ENCODE measurements at places on chromosomes 7 and 10.

- DNase-seq = no peak
Observed at GRCh38 chr7:112481833-112482670, 1.3 kb downstream of the LSMEM1 start.

DNA sequence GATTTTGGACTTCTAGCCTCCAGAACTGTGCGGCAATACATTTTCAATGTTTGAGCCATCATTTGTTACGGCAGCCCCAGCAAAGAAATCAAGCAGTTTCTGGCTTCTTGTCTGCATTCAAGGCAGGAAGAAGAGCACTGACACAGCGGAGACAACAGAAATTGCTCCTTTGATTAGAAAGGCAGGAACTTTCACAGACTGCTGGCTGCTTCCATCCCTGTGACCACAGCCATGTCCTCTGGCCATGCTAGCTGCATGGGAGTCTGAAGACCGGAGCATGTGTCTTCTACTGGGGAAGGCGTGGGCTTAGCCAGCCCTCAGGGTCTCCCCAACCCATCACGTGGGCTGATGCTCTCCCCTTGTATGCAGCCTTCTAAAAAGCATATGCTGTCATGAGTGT is 19.1 kb downstream of the C10orf71 start:
- no peak for DNase-seq

GRCh38 chr7:23356726-23357125 is 57.6 kb downstream of the MALSU1 start:
- no peak for DNase-seq

DNA sequence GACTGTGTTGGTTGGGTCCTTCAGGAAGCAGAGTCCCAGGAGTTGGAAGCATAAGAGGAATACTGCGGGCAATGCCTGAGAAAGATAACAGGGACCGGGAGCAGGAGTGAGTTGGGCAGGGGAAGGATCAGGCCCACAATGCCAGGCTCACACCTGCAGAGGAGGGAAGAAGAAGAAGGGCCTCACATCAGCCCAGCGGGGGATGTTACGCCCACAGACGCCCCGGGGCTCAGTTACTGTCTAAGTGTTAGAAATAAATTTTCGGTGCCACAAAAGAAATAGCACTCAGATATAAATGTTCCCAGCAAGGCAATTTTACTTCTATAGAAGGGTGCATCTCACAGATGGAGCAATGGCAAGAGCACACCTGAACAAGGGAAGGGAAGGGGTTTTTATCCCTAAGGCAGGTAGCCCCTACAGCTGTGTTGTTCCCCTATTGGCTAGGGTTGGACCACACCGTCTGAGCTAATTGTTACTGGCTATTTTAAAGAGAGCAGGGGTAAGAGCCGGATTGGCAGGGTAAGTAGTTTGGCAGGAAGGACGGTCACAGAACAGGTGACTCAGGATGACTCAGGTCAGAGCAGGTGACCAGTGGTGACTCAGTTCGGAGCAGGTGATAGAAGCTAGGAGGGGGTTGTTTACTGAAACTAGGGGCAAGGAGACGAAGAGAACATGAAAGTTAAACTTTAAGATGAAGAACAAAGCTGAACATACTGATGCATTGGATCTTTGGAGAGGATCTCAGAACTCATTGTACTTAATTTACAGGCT is at the start of gene NOS3:
TSS of gene NOS3 (plus strand) at position 602 of the 771 bp plus-strand sequence. CDS start 2,787 bp downstream, outside the sequence.
- DNase-seq = no peak

GRCh38 chr7:126682176-126682575 is 570.6 kb downstream of the GRM8 start:
- no peak for DNase-seq

- DNase-seq = no peak
Observed at GRCh38 chr10:24210501-24210900, 1.6 kb downstream of the KIAA1217 start.

Data from C1 segment of cervical spinal cord (tissue), 14 donors.